GM03348 (cell line): ENCODE measurements at places on chromosomes 1 and 21.
A peak's percentile ranks its signal among the peaks of the same experiment; 100 is the strongest.

- no peak for DNase-seq
Observed at GRCh38 chr21:26168371-26168770, 2.2 kb downstream of the APP start.

DNA sequence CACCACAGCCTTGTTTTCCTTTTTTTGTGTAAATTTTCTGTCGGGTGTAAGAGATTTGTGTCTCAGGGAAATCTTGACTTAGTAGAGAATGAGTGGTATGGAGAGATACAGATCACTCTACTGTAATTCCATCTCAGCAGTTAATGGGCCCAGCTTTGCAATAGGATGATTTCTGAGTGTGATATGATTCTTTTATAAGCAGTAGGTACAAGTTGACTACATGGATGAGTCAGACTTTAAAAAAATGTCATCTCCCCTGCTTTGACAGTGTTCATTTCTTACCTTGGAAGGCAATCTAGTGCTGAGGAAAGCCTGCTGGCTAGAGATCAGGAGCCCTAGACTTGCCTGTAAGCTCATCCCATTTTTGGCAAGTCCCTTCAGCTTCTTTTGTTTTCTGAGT lies 261.9 kb downstream of the RYR2 start:
- no peak for DNase-seq

DNA sequence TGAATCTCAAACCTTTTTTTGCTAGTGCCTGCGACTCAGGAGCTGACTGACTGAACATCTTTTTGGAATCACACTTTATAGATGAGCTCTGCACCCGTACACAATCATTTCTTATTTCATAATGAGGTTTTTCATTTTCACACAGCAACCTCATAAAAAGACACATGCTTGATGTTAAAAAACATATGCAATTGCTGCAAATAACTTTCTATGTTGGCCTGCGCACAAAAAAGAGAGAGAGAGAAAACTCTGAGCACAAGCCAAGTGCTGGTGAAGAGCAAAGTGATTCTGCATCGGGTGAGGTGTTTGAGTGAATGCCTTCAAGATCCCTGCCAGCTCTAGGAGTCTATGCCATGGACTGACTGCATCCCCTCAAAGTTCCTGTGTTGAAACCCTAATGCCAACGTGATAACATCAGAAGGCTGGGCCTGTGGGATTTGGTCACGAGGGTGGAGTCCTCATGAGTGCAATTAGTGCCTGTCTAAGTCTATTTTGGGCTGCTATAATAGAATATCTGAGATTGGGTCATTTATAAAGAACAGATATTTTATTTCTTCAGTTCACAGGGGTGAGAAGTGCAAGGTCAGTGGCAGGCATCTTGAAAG lies 36.6 kb downstream of the C1orf87 start:
- peak; percentile 7 for DNase-seq

DNA sequence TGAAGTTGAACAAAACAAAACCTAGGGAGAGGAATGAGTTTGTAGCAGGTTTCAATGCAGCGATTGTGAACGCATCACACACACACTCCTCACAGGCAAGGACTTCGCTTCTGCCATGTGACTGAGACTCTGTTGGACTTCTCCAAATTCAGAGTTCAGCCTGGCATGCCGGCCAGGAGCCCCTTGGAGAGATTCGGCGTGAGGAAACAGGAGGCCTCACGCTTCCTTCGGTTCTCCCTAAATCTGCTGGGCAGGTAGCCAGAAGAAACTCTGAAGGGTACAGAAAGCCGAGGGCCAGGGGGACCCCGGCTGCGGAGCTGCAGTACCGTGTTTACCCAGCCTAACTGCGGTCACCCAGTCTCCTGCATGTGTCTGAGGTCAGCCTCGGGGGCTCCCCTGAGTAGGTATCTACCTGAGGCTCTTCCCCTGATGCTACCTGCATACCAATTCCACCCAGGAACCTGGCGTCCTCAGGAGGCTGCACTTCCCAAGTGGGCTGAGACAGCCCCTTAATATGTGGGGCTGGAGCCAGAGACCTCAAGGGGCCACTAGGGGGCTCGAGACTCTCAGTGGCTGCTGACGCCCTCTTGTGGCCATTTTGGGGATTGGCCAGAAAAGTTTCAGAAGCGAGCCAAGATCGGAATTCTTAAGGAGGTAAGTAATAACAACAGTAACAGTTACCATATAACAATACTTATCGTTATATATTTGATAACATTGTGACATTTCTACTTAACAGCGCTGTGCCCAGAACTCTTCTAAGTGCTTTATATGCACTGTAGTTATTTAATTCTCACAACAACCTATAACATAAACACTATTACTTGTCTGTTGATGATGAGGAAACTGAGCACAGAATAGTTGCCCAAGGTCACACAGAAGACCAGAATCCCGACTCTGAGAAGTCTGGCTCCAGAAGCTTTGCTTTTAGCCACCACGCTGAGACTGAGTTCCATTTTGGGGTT lies 2.7 kb upstream of the ANXA9 start:
- peak; percentile 92 for DNase-seq

DNA sequence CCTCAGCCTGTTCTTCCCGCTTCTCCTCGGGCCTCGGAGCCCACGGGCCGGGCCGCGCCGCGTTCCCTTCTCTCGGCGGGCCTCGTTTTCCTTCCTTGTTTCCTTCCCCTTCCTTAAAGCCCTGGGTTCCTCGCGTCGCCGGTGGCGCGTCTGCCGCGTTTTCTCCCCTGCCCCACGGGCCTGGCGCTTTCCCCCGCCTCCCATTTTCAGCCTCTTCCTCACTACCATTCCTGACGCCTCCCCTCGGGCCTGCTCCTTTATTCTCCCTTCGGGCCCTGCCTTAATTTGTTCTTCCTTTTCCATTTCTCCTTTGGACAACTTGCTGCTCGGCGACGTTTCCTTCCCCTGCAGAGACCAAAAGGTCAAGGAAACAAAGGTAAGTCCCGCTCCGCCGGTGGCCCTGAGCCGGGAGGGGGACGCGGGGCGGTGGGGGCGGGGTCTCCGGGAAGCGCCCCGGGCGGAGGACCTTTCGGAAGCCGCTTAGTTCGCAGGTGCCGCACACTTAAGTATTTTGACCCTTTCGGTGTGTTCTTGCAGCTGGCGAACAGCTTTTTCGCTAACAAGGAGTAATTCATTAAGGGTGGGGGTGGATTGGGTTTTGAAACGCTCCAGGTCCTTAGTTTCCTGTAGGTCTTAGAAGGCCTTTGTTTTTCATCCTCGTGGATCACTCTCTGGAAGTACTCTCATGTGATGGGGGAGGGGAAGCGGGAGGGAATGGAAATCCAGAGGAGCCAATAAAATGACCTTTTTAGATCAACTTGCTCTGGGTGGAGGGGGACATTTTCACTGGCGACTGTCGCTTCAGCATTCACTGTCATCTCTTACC lies 780 bp downstream of the YTHDF2 start:
- DNase-seq = peak; percentile 68

DNA sequence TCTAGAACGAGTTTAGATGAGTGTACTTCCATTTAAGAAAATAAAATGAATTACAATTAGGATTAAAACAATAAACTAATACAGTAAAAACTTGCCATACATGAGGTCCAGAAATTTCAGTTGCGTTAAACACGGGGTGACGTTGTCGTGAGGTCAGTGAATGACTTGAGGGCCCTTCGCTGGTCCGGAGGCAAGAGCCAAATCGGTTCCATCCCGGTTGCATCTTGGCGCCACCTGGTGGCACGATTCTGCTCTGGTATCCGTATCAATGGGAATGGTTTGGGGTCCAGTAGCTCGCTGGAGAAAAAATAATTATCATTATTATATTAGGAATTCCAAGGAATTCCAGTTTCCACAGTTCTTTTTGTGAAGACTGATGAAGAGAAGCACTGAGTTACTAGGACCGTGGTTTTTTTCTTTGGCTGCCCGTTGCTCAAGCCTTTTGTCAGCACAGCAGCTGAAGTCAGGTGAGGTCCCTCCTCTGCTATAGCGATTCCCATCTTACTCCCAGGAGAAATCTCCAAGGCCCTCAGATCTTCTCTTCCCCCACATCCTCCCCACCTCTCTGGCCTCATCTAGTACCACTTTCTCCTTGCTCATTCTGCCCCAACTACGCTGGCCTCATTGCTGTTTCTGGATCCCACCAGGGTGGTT lies 161.4 kb downstream of the SLC35F3 start:
- peak; percentile 75 for DNase-seq

DNA sequence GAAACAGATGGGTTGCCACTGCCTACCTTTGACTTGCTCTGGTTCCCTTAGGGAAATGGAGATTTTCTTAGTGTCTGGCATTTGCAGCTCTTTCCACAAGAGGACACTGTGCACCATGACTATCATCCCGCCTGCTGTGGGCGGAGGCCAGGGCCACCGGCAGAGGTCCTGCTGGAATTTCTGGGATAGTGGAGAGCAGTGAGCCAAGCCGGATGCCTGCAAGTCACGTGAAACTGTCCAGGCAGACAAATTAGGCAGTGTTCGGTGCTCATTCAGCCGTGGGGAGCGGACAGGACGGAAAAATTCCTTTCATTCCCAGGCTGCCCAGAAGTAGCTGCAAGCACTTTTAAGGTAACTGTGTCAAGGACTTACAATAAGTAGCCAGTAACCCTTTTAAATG lies 43.4 kb downstream of the IGSF5 start:
- DNase-seq = peak; percentile 72
